ENCODE measurements at places on chromosomes 3 and 15. TPM values are rescaled to one million over a fixed set of nuclear protein-coding genes. Genes with fewer than 3 reads are reported as not detected.

The FRMD5 gene
- total RNA-seq = 0.82 TPM

The ISG20 gene
- 6.2 TPM for total RNA-seq

The GHRL gene
- total RNA-seq = 3.6 TPM

The B3GALNT1 gene
- 38.1 TPM for total RNA-seq

The GOLGA8G gene
- total RNA-seq = not detected

The C3orf49 gene
- not detected for total RNA-seq

The A4GNT gene
- total RNA-seq = not detected

The HYAL1 gene
- 6.3 TPM for total RNA-seq

The HIGD2B gene
- not detected for total RNA-seq

Data from metanephros (tissue), 2 donors.